ENCODE measurements at places on chromosomes 1 and 21. TPM values are rescaled to one million over a fixed set of nuclear protein-coding genes. Genes with fewer than 3 reads are reported as not detected.

FCER1A gene
- 16.5 TPM for total RNA-seq

AVPR1B gene
- total RNA-seq, result not detected

FAM78B gene
- total RNA-seq, result 0.10 TPM

TRIM67 gene
- under 0.01 TPM for total RNA-seq

KCNN3 gene
- 0.21 TPM for total RNA-seq

SLC26A9 gene
- not detected for total RNA-seq

FAM72D gene
- not detected for total RNA-seq

NUDT4B gene
- total RNA-seq, result 34.0 TPM

PCP4 gene
- not detected for total RNA-seq

SPRR5 gene
- not detected for total RNA-seq

OR10Z1 gene
- total RNA-seq, result 0.31 TPM

AMY1B gene
- total RNA-seq, result not detected

AGTRAP gene
- 62.0 TPM for total RNA-seq

ANXA9 gene
- 0.10 TPM for total RNA-seq

AMY2A gene
- total RNA-seq, result not detected

CD1E gene
- total RNA-seq, result 0.52 TPM

TMPRSS3 gene
- total RNA-seq, result 0.42 TPM

CDC20 gene
- total RNA-seq, result 0.52 TPM

TMCC2 gene
- 4.3 TPM for total RNA-seq

S100A4 gene
- total RNA-seq, result 793 TPM

LDLRAD1 gene
- total RNA-seq, result not detected

GBP7 gene
- not detected for total RNA-seq

ADGRL2 gene
- total RNA-seq, result not detected

LAMB3 gene
- 12.4 TPM for total RNA-seq

BTBD8 gene
- 2.0 TPM for total RNA-seq

LCE6A gene
- not detected for total RNA-seq

TNFRSF8 gene
- 0.73 TPM for total RNA-seq

MIXL1 gene
- not detected for total RNA-seq

RAVER2 gene
- total RNA-seq, result 2.2 TPM

TRIM58 gene
- total RNA-seq, result 15.2 TPM

ZMYND12 gene
- 0.84 TPM for total RNA-seq

TRIM46 gene
- 0.52 TPM for total RNA-seq

MYBPH gene
- not detected for total RNA-seq

PRAMEF4 gene
- not detected for total RNA-seq

CNR2 gene
- total RNA-seq, result 3.3 TPM

KIF17 gene
- total RNA-seq, result under 0.01 TPM

OR2L3 gene
- total RNA-seq, result not detected

GPR37L1 gene
- total RNA-seq, result not detected

CD34 gene
- total RNA-seq, result 0.42 TPM

C1QC gene
- total RNA-seq, result 0.52 TPM

LCE5A gene
- total RNA-seq, result not detected

TSPAN2 gene
- 2.6 TPM for total RNA-seq

KRTAP12-4 gene
- not detected for total RNA-seq

GBP6 gene
- total RNA-seq, result 0.21 TPM

LDLRAD2 gene
- total RNA-seq, result not detected

CCT3 gene
- total RNA-seq, result 119 TPM

GPR25 gene
- total RNA-seq, result 0.84 TPM

S100A16 gene
- not detected for total RNA-seq

SLFNL1 gene
- 0.10 TPM for total RNA-seq

WLS gene
- total RNA-seq, result 4.7 TPM

CFAP141 gene
- not detected for total RNA-seq
